ENCODE measurements at places on chromosomes 2 and 18. TPM values are rescaled to one million over a fixed set of nuclear protein-coding genes. Genes with fewer than 3 reads are reported as not detected.

GRCh38 chr2:186531257-186531775 lies 45.3 kb downstream of the ZC3H15 start:
- no peaks in the 10 kb centered on the region for H3K27me3 ChIP-seq
- DNase-seq = no peak
- no peak overlapping the region for H3K4me3 ChIP-seq
- H3K4me1 ChIP-seq = peaks cover 3% of the 10 kb centered on the region
- no peaks in the 10 kb centered on the region for H3K36me3 ChIP-seq
- no peak overlapping the region for H3K27ac ChIP-seq

Gene ATP8B1
- total RNA-seq = 136 TPM

- no peaks in the 10 kb centered on the region for H3K4me1 ChIP-seq
- H3K27ac ChIP-seq = no peak overlapping the region
- no peaks in the 10 kb centered on the region for H3K36me3 ChIP-seq
Measured at GRCh38 chr18:2351126-2351850, 220.0 kb downstream of the METTL4 start.

DNA sequence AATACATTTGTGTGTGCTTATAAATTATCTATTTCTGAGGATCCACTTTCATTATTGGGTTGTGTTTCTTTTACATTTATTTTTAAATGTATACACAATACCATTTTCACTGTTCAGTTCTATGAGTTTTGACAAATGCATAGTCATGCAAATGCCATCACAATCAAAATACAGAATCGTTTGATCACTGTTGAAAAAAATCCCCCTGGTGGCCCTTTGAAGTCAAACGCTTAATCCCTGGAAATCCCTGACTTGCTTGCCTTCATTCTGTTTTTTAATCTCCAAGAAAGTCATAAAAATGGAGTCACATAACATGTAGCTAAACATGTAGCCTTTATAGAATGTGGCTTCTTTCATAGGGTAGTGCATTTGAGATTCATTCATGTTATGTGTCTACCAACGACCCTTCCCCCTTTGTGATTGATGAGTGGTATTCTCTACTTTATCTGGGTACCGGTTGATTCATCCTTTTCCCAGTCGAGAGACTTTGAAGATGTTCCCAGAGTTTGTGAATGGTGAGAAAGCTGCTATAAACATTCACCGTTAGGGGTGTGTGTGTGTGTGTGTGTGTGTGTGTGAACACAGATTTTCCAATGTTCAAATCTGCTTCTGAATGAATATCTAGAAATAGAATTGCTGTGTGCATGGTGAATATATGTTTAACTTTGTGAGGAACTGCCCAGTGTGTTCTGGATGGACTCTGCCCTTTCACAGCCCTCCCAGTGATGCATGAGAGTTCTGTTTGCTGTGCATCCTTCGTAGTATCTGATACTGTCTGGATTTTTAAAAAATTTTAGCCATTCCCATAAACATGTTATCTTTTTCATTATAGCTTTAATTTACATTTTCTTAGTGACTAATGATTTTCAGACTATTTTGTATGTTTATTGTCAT lies 173.6 kb downstream of the GALR1 start:
- no peaks in the 10 kb centered on the region for H3K4me1 ChIP-seq
- H3K36me3 ChIP-seq = no peaks in the 10 kb centered on the region
- H3K4me3 ChIP-seq = no peak overlapping the region
- no peak for DNase-seq

- no peaks in the 10 kb centered on the region for H3K4me1 ChIP-seq
- peak; percentile 51 for DNase-seq
- no peak overlapping the region for H3K4me3 ChIP-seq
- no peaks in the 10 kb centered on the region for H3K27me3 ChIP-seq
- H3K36me3 ChIP-seq = no peaks in the 10 kb centered on the region
Measured at GRCh38 chr2:197777823-197778407, 7.2 kb downstream of the BOLL start.

Gene SP5
- not detected for total RNA-seq

Gene MDH1B
- total RNA-seq = 0.54 TPM
